Ovary (tissue), 10 donors: ENCODE measurements at places on chromosomes 7 and 10.
A peak's percentile ranks its signal among the peaks of the same experiment; 100 is the strongest.

GRCh38 chr7:96800824-96801223 is 91.2 kb upstream of the SEM1 start:
- DNase-seq = no peak

GRCh38 chr7:151058781-151059366 is 515 bp upstream of the SLC4A2 start:
- no peak for DNase-seq

GRCh38 chr7:13990319-13990983 is 985 bp upstream of the ETV1 start:
- DNase-seq = no peak

- DNase-seq = no peak
Observed at GRCh38 chr10:92693534-92693893, 3.8 kb downstream of the HHEX start.

- DNase-seq = no peak
Observed at GRCh38 chr7:3068530-3068929, 24.9 kb upstream of the CARD11 start.

DNA sequence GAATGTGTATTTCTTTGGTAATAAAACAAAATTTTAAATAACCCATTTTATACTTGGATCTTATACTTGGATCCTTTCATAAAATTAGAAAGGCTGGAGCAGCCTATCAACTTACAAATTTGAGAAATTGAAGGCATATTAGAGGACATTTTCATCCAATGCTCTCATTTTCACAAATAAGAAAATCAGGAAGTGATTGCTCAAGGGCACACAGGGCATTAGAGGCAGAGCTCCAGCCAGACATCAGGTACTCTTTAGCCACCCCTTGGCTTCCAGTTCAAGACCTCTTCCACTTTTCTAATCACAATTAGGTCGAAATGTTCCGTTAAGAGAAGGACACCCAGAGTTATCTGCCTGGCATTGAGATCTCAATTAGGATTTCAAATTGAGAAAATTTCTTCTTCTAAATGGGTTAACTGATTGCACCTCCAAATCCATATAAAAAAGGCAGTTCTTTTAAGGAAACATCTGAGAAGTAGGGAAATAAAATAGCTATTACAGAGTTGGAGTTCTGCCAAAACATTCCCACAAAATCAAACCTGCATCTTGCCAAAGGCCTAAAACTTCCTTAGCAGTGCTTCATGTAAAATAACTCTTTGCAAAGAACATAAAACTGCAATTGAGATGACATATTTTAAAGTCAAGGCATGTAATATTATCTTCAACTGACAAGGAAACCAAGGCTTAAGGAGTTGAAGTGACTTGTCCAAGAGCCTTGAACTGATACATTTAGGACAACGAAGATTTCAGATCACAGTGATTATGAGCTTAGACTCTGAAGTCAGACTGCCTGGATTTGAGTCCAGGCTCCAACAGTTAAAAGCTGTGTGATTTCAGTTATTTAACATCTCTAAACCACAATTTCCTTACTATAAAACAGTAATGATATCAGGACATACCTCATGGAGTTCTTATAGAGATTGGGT is 2.4 kb downstream of the ACTA2 start:
- no peak for DNase-seq

GRCh38 chr7:83677180-83677866 is 28.4 kb upstream of the SEMA3E start:
- DNase-seq = no peak

GRCh38 chr7:144063710-144064109 is 5.9 kb upstream of the OR2A25 start:
- DNase-seq = no peak

DNA sequence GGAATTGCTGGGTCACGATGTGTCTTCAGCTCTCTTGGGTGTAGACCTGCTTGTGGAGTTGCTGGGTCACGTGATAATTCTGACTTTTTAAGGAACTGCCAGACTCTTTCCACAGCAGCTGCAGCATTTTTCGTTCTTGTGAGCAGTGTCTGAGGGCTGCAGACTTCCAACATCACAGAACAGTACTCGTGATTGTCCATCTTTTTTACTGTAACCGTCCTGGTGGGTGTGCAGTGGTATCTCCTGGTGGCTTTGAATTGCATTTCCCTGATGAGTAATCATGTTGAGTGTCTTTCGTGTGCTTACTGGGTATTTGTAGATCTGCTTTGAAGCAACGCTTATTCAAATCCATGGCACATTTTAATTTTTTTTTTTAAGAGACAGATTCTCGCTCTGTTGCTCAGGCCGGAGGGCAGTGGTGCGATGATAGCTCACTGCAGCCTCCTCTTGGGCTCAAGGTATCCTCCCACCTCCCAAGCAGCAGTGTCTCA is 22.7 kb downstream of the INPP5A start:
- peak; percentile 16 for DNase-seq
